ENCODE measurements at places on chromosomes 12 and 14.

- no peak for DNase-seq
Observed at GRCh38 chr14:59374048-59374447, 91.1 kb downstream of the GPR135 start.

DNA sequence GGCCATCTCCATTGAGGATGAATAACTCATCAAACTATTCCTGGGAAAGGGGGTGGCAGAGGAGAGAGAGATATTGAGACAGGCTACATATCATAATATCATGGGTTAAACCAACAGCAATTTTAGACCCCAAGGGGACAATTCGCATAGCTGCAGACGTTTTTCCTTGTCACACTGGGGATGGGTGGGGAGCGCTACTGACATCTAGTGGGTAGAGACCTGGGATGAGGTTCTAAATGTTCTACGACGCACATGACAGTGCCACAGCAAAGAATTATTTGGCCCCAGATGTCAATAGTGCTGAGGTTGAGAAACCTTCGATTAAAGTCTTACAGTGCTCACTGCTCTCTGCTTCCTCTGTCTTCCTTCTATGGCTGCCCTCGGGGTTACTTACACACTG is 425.6 kb downstream of the NRXN3 start:
- no peak for DNase-seq

DNA sequence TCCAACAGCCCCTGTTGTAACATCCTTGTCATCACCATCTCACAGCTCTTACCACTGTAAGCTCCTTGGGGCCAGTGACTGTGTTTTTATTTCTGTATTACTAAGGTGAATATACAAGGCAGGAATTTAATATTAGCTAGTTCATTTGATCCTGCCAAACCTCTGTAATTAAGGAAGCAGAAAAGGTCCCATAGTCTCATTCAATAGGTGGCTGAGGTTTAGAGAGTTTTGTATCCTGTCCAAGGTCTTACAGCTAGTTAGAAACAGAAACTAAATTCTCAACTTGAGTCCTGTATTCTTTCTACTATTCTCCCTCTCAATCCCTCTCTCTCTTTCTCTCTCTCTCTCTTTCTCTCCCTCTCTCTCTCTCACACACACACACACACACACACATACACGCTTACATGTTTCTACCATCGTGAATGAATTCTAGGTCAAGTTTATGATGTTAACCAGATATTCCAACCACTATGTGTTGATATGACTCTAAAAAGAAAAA is 543 bp upstream of the GLIPR1 start:
- no peak for DNase-seq

- DNase-seq = no peak
Observed at GRCh38 chr12:13033476-13033875, 10.7 kb upstream of the FAM234B start.

DNA sequence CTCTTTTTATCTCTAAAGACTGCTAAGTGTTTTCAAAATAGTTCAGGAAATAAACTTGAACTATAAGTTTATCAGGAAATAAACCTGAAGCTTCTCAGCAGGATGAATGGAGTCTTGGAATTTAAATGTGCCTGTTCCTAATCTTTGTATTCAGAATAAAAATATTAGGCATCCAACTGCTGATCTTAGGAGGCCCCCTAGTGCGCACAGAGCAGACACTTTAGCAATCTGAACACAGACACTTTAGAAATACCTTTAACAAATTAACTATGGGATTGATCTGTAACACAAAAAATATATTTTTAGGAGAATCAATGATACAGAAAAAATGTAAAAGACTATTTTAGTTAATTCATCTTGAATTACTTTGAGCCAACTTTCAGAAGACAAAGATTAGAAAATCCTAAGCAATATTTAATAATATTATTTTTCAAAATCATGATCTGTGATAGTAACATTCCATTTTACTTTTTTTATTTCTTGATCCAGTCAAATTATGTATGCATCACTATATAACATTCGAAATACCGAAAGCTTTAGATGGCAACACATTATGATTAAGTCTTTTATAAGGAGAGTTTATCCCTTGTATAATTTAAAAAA is 80.9 kb downstream of the SLC41A2 start:
- peak; percentile 14 for DNase-seq

DNA sequence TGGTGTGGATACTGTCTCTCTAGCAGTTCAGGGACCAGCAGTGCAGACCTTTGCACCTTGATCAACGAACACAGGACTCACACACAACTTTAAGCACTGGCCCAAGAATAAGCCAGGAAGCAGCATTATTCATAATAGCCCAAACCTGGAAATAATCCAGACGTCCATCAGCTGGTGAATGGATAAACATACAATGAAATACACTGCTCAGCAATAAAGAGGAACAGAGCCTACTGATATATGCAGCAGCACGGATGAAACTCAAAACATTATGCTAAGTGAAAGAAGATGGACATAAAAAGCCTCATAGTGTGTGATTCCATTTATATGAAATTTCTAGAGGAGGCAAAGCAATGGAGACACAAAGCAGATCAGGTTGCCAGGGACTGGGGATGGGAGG is 303.9 kb upstream of the FKBP4 start:
- DNase-seq = no peak

- DNase-seq = no peak
Observed at GRCh38 chr12:74514098-74514872, 23.4 kb upstream of the ATXN7L3B start.

- DNase-seq = no peak
Observed at GRCh38 chr12:43111608-43112007, 440.4 kb downstream of the ADAMTS20 start.

DNA sequence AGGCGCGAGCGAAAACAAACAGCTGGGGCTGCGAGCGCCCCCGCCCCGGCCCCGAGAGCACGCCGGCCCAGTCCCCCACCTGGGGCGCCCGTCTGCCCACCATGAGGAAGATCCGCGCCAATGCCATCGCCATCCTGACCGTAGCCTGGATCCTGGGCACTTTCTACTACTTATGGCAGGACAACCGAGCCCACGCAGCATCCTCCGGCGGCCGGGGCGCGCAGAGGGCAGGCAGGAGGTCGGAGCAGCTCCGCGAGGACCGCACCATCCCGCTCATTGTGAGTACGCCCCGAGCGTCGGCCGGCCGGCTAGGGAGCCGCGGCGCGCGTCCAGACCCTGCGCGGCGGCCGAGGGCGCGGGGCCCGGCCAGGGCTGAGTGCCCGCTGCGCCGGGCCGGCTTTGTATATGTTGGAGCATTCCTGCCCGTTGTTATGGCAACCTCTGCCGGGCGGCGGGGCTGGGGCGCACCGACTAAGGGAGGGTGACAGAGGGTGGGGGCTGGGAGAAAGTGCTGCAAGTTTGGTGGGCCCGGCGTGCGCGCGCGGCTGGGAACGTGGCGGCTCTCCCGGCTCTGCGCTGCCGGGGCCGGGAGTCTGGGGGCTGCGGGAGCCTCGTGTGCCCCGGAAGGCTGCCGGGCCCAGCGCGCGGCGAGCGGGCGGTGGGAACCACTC is 367 bp downstream of the GALNT16 start:
- DNase-seq = no peak

GRCh38 chr12:78725951-78726580 is 138.5 kb upstream of the SYT1 start:
- DNase-seq = no peak

DNA sequence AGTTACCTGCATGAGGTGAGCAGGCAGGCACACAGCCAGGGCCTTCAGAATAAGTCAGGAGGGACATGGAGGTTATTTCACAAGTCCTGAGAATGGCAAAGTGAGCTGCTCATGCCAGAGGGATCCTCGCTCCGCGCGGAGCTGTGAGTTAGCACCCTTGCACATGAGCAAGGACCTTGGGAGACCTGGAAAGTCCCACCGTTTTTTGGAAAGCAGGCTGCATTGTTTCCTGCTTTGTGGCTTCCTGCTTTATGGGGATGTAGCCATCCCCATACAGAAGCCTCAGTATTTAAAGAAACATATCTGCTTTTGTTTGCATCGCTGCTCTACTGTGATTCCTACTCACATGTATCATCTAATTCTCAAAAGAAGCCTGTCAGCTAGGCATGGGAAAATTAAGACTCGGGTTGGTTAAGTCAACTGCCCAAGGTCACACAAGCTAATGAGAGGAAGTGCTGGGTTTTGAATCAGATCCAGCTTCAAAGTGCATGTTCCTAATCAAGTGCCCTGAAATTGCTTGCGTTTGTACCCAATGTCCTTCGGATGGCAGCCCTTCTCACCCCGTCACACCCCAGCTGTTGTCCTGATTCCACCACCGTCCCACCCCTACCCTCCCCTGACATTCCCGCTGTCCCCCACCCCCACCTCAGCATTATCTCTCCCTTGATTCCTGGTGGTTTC is 106.2 kb downstream of the CRACR2A start:
- no peak for DNase-seq

DNA sequence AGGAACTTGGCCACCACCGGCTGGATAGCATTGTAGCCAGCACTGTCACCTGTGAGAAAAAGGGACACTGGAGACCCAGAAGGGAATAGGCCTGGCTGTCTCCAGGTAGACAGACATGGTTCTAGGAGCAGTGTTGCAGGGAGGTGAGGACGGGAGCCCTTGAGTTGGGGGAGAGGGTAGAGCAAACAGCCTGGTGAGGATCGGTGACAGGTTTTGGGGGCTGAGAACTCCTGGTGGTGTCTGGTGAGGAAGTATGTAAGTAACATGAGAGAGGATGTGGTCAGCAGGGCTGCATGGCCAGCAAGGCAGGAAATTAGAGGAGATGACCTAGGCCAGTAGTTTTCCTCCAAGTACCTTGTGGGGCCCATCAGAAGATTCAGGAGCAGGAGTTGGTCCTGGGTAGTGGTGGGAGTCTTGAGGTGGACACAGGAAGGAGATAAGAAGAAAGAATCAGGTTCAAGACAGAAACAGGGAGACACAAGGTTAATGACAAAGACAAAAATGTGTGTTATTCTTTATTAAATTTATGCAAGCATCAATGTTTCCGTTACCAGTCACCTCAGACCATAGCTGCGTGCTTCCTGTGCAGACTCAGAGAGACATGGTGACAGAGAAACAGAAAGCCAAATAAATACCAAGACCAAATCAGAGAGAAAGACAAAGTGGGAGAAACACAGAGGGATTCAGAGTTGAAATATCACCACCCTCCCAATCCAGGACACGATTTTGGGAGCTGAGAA is at the start of gene ARHGAP9:
TSS of gene ARHGAP9 (minus strand) at position 491 of the 740 bp plus-strand sequence. CDS start at position 31, 460 bp downstream.
- DNase-seq = no peak

DNA sequence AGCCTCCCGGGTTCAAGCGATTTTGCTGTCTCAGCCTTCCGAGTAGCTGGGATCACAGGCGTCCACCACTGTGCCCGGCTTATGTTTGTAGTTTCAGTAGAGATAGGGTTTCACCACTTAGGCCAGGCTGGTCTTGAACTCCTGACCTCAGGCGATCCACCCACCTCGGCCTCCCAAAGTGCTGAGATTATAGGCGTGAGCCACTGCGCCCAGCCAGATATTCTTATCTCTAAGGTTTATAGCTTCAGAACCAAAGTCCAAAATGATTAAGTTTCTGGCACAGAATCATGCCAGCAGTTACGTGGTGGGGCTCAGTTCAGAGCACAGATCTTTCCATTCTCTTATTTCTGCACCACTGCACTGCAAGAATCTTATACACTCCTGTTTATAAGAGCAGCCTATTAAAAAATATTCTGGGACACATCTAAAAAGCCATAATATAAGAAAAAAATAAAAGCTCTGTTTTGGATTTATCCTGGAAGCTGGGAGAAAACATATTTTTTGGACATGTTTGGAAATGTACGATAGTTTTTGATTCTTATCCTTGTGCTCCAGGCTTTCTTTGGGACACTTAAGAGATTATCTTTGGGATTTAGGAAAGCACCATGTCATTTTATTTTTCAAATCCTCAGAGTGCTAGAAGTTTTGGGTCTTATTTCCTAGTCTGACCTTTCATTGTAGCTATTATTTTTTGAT is 129.6 kb downstream of the LMNTD1 start:
- no peak for DNase-seq

DNA sequence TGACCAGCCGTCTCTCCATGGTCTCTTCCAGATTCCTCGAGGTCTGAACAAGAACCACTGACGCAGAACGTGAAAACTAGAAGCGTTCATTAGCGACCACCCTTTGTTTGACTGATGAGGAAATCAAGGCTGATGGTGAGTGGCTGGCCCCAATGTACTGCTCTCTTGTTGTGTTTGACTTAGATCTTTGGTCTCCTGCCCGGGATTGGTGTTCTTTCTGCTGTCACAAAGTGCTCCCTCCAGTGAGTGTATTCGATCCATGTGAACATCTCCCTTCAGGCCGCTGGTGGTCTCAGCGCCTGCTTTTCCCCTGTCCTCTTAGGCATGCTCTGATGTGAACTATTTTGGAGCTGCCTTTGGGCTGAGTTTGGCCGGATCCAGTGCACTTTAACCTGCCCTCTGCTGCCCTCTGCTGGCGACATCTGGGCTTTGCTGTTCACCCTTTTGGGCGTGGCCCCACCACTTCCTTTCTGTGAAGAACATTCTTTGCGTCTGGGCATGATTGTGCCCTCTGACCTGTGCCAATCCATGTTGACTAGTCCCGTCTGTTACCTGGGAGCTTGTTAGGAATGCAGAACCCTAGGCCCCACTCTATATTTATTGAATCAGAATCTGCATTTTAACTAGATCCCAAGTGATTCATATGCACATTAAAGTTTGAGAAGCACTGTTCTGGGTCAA is 279.1 kb downstream of the TTC6 start:
- peak; percentile 33 for DNase-seq

GRCh38 chr12:51403159-51403558 is 12.0 kb upstream of the GALNT6 start:
- no peak for DNase-seq

GRCh38 chr14:30551460-30551859 is 7.5 kb upstream of the G2E3 start:
- peak; percentile 47 for DNase-seq

GRCh38 chr14:47543459-47543858 is 131.9 kb downstream of the MDGA2 start:
- DNase-seq = no peak

- DNase-seq = no peak
Observed at GRCh38 chr12:127660961-127661360, 606.0 kb upstream of the TMEM132C start.

- no peak for DNase-seq
Observed at GRCh38 chr12:12499909-12500604, 62.6 kb downstream of the DUSP16 start.

DNA sequence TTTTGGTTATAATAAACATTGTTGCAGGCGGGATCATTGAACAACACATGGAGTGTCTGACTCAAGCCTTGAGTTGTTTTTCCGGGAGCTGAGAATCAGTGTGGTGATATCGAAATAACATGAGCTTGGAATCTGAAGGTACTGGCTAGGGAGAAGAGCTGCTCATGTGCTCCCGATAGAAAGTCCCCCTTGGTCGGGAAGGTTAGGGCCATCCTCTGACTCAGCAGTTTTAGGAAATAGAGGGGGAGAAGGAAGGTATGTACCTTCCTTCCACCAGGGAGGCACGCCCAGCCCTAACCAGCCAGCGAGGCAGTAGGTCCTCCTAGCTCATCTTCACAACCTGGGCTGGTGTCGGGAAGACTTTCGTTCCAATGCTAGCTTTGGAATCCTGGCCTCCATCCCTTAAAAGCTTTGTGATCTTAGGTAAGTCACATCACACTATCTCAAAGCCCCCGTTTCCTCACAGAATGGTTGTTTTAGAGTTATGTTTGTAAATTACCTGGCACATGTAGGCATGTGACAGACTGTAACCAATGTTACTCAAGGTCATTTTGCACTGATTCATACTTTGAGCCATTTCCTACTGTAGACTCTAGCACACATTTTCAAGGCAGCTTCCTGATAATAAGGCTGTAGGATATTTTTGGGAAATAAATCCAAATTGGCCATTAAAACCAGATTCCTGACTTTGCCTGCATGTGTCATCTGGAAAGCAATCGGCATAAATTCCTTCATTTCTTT is 1.9 kb upstream of the RAB35 start:
- no peak for DNase-seq

GRCh38 chr12:106300761-106301160 is 1.8 kb upstream of the TCP11L2 start:
- no peak for DNase-seq

- no peak for DNase-seq
Observed at GRCh38 chr14:36647417-36647823, 14.2 kb upstream of the PAX9 start.

Measured in DMS79 (cell line).